ENCODE measurements at places on chromosomes 16 and 17.

- no peak for DNase-seq
Observed at GRCh38 chr16:80667925-80668324, 127.1 kb downstream of the DYNLRB2 start.

DNA sequence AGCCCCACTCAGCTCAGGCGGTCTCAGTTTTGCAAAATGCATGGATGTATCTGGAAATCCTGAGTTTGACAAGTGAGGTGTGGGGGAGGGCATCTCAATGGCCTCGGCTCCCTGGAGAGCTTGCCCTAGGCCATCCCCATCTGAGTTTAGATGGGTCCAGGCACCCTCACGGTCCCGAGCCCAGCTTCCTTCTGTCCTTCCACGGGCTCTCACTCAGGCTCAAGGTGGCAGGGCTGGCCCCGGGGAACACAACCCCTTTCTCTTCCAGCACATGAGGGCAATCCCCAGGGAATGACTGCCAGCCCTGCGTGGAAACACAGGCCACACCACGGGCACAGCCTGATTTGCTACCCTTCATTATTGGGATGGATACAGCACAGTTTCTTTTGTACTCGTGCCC, 58.4 kb downstream of the AMFR start:
- no peak for DNase-seq

DNA sequence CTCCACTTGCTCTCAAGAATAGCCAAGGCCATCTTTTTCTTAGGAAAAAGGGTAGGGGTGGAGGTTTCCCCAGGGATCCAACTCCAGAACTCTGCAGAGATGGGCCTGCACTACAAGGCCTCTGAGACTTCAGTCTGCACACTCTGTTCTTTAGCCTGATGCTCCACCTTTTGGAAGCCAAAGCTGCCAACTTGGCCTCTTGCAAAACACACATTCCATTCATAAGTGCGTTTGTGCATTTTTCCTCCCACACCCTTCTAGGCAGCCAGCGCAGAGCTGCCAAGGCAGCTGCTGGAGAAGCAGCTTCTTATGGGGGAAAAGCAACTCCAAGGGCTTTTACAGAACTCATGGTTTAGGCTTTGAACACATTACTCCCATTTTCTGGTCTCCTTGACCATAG, 45.3 kb downstream of the REXO5 start:
- no peak for DNase-seq

GRCh38 chr16:88558457-88559442, 11.5 kb upstream of the ZC3H18 start:
- DNase-seq, result peak; percentile 71

GRCh38 chr16:70730944-70731343, 45.1 kb upstream of the MTSS2 start:
- DNase-seq, result no peak

- peak; percentile 80 for DNase-seq
Observed at GRCh38 chr17:10751563-10751962, 21.7 kb upstream of the TMEM220 start.

- no peak for DNase-seq
Observed at GRCh38 chr16:28064706-28065249, 1.3 kb upstream of the GSG1L start.

GRCh38 chr16:67441271-67441753, 10.4 kb downstream of the HSD11B2 start:
- no peak for DNase-seq

- peak; percentile 13 for DNase-seq
Observed at GRCh38 chr17:73474370-73474988, 162.7 kb upstream of the CDC42EP4 start.

- DNase-seq, result no peak
Observed at GRCh38 chr17:58564971-58565370, 50.5 kb upstream of the MTMR4 start.

GRCh38 chr17:61410141-61411010, 10.7 kb downstream of the TBX2 start:
- no peak for DNase-seq

GRCh38 chr16:6153901-6154300, 1056.3 kb upstream of the EEF2KMT start:
- no peak for DNase-seq

- no peak for DNase-seq
Observed at GRCh38 chr17:35559495-35560210, 966 bp downstream of the SLFN14 start.

GRCh38 chr16:4019371-4019791, 96.9 kb downstream of the ADCY9 start:
- no peak for DNase-seq

- no peak for DNase-seq
Observed at GRCh38 chr16:1180549-1181403, 27.9 kb downstream of the CACNA1H start.

GRCh38 chr17:33602981-33603380, 309.9 kb upstream of the ASIC2 start:
- DNase-seq, result no peak

GRCh38 chr17:50634224-50634914, at the start of gene ABCC3:
TSS of gene ABCC3 (plus strand) at chr17:50634881. CDS start at chr17:50634937, 56 bp downstream.
- DNase-seq, result peak; percentile 21

DNA sequence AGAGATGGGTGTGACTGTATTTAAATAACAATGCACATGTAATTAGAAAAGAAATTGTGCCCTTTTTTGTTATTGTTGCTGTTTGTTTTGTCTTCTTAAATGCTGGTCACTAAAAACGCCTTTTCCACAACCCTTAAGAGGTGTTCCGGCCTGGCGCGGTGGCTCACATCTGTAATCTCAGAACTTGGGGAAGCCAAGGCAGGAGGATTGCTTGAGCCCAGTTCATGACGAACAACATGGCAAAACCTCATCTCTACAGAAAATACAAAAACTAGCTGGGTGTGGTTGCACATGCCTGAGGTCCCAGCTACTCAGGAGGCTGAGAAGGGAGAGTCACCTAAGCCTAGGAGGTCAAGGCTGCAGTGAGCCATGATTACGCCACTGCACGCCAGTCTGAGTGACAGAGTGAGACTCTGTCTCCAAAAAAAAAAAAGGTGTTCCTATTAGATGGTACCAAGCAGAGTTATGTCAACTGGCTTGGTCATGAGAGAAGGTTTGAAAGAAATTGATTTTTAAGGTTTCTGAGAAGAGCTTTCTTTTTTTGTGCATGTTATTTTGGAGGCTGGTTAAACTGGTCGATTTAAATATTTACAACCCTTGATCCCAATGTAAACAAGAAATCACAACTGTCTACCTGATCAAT, 23.5 kb upstream of the RFFL start:
- DNase-seq, result no peak

- DNase-seq, result no peak
Observed at GRCh38 chr17:82240506-82241182, 11.8 kb downstream of the SLC16A3 start.

- DNase-seq, result no peak
Observed at GRCh38 chr17:1810450-1811103, 19.1 kb downstream of the SMYD4 start.

- no peak for DNase-seq
Observed at GRCh38 chr17:14434506-14434905, 133.6 kb downstream of the HS3ST3B1 start.

DNA sequence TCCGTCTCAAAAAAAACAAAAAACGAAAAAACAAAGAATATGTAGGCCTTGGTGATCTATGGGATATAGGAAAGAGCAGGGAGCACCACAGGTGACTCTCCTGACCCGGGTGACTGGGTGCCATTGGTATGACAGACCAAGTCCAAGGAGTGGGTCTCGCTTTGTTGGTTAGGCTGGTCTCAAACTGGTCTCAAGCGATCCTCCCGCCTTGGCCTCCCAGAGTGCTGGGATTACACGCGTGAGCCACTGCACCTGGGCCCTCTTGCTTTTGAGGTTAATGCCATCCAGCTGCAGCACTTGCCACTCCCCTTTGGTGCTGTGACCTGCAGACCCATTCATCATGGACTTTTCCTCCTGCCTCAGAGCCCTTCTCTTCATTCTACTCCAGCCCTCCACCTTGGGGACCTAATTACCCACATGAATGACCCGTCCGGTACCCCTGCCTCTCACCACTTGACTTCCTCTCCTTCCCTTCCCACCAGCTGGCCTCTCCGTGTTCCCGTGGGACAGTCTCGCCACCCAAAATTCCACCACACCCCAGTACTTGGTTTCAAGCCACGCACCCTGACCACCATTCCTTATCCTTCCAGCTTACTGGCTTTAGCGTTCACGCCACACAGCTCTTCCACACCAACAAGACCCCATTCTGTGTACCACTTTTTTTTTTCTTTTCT, 3.2 kb upstream of the UBE2G1 start:
- no peak for DNase-seq

DNA sequence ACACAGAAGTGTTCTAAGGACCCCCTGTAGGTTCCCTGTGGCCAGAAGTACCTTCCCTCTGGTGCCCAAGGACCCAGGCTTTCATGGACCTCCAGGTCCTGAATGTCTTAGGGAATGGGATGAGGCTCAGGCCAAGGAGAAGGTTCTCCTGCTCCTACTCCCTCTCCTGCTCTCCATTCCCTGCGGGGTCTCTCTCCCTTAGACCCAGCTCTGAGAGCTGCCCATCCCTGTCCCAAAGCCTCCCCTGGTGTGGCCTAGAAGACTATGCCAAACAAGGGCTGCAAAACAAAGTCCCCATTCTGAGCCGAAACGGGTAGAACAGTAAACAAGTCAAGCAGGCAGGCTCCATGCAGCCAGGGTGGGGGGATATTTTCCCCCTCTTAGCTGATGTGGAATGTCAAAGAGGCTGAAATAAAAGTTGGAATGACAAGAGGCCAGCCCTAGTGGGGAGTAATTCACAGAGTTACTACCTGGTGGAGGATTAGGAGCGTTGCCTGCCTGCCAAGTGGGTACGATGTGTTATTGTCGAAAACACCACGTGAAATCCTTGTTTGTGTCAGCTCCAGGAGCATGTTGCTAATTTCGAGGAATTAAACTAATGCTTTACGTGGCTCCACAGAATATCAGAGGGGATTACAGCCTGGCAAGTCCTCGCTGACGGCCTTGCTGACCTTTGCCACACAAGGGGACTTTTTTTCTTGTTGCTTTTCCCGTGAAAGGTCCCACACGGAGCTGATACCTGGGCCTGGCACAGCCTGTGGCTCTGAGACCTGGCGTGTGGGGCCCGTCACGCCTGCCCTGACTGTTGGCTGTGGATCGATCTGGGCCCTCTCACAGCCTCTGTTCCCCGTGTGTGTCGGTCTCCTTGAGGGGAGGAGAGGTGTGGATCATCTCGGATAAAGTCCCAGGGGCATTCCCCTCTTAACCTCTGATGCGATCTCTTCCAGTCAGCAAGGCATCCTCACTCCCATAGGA, 2.9 kb downstream of the WFIKKN2 start:
- DNase-seq, result no peak

GRCh38 chr17:77449373-77449907, 308.7 kb downstream of the SEC14L1 start:
- DNase-seq, result no peak

GRCh38 chr16:12661656-12662172, 142.0 kb downstream of the CPPED1 start:
- DNase-seq, result no peak

GRCh38 chr16:29804020-29804419, 2.3 kb upstream of the MAZ start:
- DNase-seq, result no peak

DNA sequence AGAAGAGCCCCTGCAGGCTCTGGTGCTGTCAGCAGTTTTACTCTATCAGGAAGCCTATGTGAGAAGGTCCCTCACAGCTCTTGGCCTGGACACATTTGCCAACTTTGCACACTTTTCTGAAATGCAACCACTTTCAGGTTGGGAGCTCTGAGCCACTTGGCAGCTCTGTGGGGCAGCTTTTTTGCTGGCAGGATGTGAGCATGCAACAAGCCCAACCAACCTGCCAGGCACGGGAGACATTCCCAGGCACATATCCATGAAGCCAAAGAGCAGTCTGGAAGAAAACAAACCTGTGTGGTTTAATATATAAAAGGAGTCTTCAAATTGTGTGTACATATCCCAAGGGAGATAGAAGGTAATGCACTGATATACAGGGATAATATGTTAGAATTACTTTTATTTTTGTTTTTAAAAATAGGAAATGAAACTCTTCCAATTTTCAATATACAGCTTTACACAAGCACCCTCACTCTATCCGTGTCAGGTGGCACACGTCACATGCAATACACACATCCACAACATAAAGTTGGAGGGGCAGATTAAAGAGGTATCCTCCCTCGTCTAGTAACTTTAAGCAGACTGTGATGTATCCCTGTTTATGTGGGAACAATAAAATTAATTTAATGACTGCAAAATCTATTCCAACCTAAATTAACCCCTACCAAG, 57.4 kb upstream of the COX10 start:
- no peak for DNase-seq

DNA sequence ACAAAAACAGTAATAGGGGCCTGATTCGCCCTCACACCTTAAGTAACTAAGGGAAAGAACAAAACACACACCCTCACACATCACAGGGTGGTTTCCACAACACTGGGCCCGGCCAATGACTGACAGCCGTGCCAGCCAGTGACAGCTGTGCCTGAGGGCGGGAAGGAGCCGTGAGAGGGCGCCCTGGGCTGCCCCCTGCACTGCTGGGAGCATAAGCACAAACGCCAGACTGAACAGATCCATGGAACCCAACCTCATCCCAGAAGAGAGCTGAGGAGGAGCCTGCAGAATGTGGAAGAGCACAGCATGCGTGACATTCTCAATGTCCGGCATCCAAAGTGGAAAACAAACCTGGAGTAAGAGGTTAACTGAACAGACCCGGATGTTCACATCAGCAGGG, 16.0 kb downstream of the CSNK1D start:
- no peak for DNase-seq

DNA sequence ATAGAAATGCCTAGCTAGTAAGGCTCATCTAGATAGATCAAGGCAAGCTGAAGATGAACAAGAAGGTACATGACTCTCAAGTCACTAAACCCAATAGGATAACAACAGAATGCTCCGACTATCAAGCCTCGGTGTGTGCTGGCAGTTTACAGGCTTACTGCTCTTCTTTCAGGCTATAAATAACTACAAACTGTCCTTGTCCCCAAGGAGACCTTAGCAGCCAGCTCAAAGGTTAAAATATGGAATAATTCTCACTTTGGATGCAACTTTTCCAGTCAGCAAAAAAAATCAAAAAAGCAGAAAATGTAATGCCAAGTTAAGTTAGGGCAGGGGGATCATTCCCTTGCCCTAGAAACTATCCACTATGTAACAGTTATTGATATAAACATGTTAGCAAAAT, 44.6 kb downstream of the SPOP start:
- no peak for DNase-seq

DNA sequence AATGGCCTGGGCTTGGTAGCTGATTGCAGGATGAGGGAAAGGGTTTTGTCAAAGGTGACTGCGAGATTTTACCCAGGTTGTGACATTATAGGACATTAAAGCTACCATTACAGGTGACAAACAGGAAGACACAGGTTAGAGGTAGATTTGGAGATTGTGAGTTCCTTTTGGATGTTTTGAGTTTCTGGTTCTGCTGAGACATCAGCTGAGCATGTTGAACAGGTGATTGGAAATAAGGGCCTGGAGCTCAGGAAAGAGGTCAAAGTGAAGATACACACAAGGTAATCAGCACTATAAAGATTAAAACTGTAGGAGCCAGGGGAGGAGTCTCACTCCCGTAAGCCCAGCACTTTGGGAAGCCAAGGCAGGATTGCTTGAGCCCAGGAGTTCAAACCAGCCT, 6.0 kb downstream of the GSDMA start:
- no peak for DNase-seq
